ENCODE measurements at places on chromosomes 16 and 17. TPM values are rescaled to one million over a fixed set of nuclear protein-coding genes. Genes with fewer than 3 reads are reported as not detected.

The MT1A gene
- total RNA-seq, result not detected

The HOXB1 gene
- not detected for total RNA-seq

The CEP112 gene
- total RNA-seq, result 2.3 TPM

- H3K27me3 ChIP-seq, result no peaks in the 10 kb centered on the region
- H3K4me1 ChIP-seq, result peaks cover 13% of the 10 kb centered on the region
- no peak for DNase-seq
- peaks cover 2% of the 10 kb centered on the region for H3K36me3 ChIP-seq
- no peak overlapping the region for H3K27ac ChIP-seq
- no peak overlapping the region for H3K4me3 ChIP-seq
Observed at GRCh38 chr16:586047-586644, 3.7 kb upstream of the RAB40C start.

- no peaks in the 10 kb centered on the region for H3K36me3 ChIP-seq
- peaks cover 22% of the 10 kb centered on the region for H3K4me1 ChIP-seq
- H3K27me3 ChIP-seq, result peaks cover 41% of the 10 kb centered on the region
Observed at GRCh38 chr17:73644145-73645049, at the start of gene SDK2. TSS of gene SDK2 (minus strand) at chr17:73644445. CDS start at chr17:73644088, 357 bp downstream.

DNA sequence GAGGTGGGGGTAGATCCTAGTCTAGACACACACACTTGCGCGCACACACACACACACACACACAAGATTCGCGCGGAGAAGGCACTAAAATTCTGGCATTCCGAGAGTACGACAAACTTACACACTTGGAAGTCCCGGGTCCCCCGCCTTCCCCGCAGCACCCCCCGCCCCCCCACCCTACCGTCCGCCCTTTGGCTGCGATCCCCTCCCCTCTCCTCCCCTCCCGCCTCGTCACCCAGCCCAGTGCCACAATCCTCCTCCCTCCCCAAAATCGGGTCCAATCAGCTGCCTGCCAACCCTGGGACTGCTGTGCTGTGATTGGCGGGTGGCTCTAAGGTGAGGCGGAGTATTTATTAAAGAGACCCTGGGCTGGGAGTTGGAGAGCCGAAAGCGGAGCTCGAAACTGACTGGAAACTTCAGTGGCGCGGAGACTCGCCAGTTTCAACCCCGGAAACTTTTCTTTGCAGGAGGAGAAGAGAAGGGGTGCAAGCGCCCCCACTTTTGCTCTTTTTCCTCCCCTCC lies at the start of gene SOX9:
TSS of gene SOX9 (plus strand) at position 379 of the 522 bp plus-strand sequence. CDS start 372 bp downstream, outside the sequence.
- H3K4me3 ChIP-seq, result peak within 1 kb of the TSS; percentile 25
- H3K4me1 ChIP-seq, result peaks cover 6% of the 10 kb centered on the region
- H3K27me3 ChIP-seq, result peaks cover 75% of the 10 kb centered on the region
- peaks cover 2% of the 10 kb centered on the region for H3K36me3 ChIP-seq
- no peak for DNase-seq

- no peak overlapping the region for H3K4me3 ChIP-seq
- H3K27ac ChIP-seq, result no peak overlapping the region
- H3K4me1 ChIP-seq, result peaks cover 6% of the 10 kb centered on the region
- no peaks in the 10 kb centered on the region for H3K27me3 ChIP-seq
- no peak for DNase-seq
Observed at GRCh38 chr17:32222621-32223020, 43.0 kb upstream of the RHBDL3 start.

- peak; percentile 92 for DNase-seq
- peaks cover 27% of the 10 kb centered on the region for H3K4me1 ChIP-seq
- H3K36me3 ChIP-seq, result no peaks in the 10 kb centered on the region
- peak overlapping the region; percentile 79 for H3K4me3 ChIP-seq
- H3K27ac ChIP-seq, result peak overlapping the region; percentile 72
Observed at GRCh38 chr16:31476303-31477219, 4.6 kb downstream of the TGFB1I1 start.

Measured in activated CD8-positive, alpha-beta T cell treated with anti-CD3 and anti-CD28 coated beads, Interleukin-2, amount 10 ng/mL, durations not matched to agents 7 days and 5 days (primary cell).